ENCODE measurements at places on chromosomes 3 and 15.

- DNase-seq, result no peak
These were observed 17.0 kb downstream of the SOX2 start for GRCh38 chr3:181728470-181729340.

DNA sequence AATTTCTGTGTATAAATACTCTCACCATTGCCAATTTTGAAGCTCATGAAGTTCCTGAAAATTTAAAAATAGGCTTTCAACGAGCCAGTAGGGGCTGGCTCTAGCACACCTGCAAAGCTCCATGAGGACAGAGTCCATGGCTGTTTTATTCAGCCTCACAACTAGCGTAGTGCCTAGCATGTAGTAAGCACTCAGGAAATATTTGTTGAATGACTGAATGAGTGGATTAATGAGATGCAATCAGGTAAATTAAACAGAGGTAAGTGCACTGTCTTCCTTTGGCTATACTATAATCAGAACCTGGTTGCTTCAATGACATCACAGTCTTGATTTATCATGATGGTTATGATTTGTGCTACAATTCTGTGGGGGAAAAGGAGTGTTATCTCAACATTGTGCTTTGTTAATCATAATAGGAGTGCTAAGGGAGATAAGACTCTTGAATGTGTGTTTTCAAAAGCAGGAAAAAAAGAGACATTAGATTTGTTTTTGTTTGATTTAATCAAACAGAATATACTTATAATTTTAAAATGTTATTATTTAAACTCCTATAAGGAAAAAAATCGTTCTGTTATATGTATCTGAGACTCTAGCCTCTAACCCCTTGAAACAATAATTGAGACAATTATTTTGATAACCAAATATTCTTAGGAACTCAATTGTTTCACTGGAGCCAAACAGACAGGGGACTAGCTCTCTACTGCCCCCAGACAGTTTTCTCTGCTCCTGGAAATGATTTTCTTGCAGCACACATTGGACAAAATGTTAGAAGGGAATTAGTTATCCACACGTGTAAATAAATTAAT lies 171.7 kb upstream of the ATP11B start:
- no peak for DNase-seq

- DNase-seq, result no peak
These were observed 181.2 kb upstream of the MME start for GRCh38 chr3:154898916-154899315.

- DNase-seq, result no peak
These were observed 361.4 kb downstream of the CHL1 start for GRCh38 chr3:557972-558371.

- no peak for DNase-seq
These were observed 301.9 kb downstream of the IL20RB start for GRCh38 chr3:137259701-137260100.

DNA sequence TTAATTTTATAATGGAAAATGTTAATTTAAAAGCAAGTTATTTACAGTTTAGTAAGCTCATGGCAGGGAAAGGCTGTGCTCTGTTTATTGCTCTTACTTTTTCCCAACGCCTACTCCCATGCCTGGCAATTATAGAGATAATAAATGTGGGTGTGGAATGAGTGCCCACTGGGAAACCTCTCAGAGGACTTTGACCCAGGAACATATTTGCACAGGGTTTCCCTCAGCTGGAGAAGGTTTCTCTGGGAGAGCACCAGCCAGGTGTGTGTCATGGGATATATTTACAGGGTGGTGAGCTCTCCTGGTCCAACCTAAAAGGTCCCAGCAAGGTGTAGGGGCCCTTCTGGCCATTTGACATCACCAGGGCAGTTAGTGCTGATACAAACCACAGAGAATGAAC lies 27.9 kb downstream of the ZNF710 start:
- no peak for DNase-seq
